ENCODE measurements at places on chromosomes 1 and 21. TPM values are rescaled to one million over a fixed set of nuclear protein-coding genes. Genes with fewer than 3 reads are reported as not detected.

The RNF223 gene
- 0.18 TPM for total RNA-seq

The JUN gene
- total RNA-seq, result 100 TPM

The CFHR1 gene
- total RNA-seq, result 0.23 TPM

The C1orf56 gene
- total RNA-seq, result 1.3 TPM

The RHBG gene
- not detected for total RNA-seq

The WLS gene
- total RNA-seq, result 171 TPM

The MYBPH gene
- total RNA-seq, result not detected

The PCSK9 gene
- 0.53 TPM for total RNA-seq

The AHCTF1 gene
- total RNA-seq, result 44.0 TPM

The CD2 gene
- 0.14 TPM for total RNA-seq

The ZSCAN20 gene
- 5.2 TPM for total RNA-seq

The SLC16A4 gene
- 14.8 TPM for total RNA-seq

The RGS8 gene
- 0.12 TPM for total RNA-seq
